ENCODE measurements at places on chromosomes 2 and 18.

GRCh38 chr2:42976351-42976750 lies 184.0 kb upstream of the HAAO start:
- DNase-seq, result no peak

DNA sequence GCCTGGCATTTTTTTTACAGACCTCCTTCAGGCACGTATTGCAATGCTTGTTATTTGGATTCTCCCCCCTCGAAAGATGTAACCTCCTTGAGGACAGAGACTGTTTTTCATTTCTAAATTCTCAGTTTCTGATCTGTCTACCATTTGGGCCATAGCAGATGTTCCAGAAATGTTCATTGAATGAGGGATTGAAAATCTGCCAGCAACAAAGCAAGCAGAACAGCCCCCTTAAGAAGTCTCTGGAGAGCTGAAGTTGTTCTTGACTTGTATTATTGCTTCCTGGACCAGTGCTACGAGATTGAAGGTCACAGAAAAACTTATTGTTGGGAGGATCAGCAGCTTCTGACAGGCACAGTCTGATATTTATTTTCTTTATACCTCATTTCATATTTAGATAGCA lies 355.5 kb downstream of the EPHA4 start:
- DNase-seq, result no peak

- no peak for DNase-seq
Observed at GRCh38 chr2:145587922-145588321, 1068.0 kb upstream of the ZEB2 start.

DNA sequence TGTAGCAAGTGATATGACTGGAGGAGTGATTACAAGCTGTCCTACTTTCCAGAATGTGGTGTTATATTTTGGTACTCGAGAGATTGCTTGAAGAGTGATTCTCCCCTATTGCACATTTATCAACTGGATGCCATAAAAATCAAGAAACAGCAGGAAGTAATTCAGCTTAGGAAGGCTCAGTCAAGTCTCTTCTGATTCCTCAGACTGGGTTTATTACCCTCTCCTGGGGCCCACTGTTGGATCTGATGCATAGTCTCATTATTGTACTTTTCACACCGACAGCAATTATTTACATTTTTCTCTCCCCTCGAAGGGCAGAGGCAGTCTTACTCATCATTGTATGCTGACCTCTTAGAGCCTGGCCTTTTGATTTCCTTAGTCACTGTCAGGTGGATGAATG lies 9.3 kb downstream of the NOSTRIN start:
- DNase-seq, result no peak
